ENCODE measurements at places on chromosomes 1 and 21. TPM values are rescaled to one million over a fixed set of nuclear protein-coding genes. Genes with fewer than 3 reads are reported as not detected.

The RNU1-4 gene
- total RNA-seq: under 0.01 TPM

The INSRR gene
- not detected for total RNA-seq

The DSCAM gene
- 0.03 TPM for total RNA-seq

The KCNJ9 gene
- 0.09 TPM for total RNA-seq

The HMGCS2 gene
- total RNA-seq: not detected

The RFX5 gene
- total RNA-seq: 87.5 TPM

The OR2L5 gene
- not detected for total RNA-seq

The ENAH gene
- 346 TPM for total RNA-seq

GRCh38 chr1:48898894-48899293 lies 122.2 kb upstream of the BEND5 start:
- no peak overlapping the region for H3K4me3 ChIP-seq
- H3K36me3 ChIP-seq: no peaks in the 10 kb centered on the region
- no peaks in the 10 kb centered on the region for H3K4me1 ChIP-seq
- no peak overlapping the region for H3K27ac ChIP-seq
- no peaks in the 10 kb centered on the region for H3K27me3 ChIP-seq

- H3K4me3 ChIP-seq: no peak overlapping the region
- H3K4me1 ChIP-seq: no peaks in the 10 kb centered on the region
- H3K36me3 ChIP-seq: no peaks in the 10 kb centered on the region
- no peak for DNase-seq
- H3K27ac ChIP-seq: no peak overlapping the region
Measured at GRCh38 chr21:42288962-42289361, 26.2 kb downstream of the TFF3 start.

GRCh38 chr1:183956559-183957188 lies 80.9 kb downstream of the COLGALT2 start:
- no peaks in the 10 kb centered on the region for H3K27me3 ChIP-seq
- no peak for DNase-seq
- H3K27ac ChIP-seq: no peak overlapping the region
- no peaks in the 10 kb centered on the region for H3K36me3 ChIP-seq
- peaks cover 5% of the 10 kb centered on the region for H3K4me1 ChIP-seq

- peaks cover 6% of the 10 kb centered on the region for H3K4me1 ChIP-seq
- DNase-seq: no peak
- no peaks in the 10 kb centered on the region for H3K36me3 ChIP-seq
- no peak overlapping the region for H3K4me3 ChIP-seq
Measured at GRCh38 chr1:226670073-226670472, 69.0 kb downstream of the ITPKB start.

GRCh38 chr1:3504822-3505153 lies 50.3 kb downstream of the ARHGEF16 start:
- no peak for DNase-seq
- no peak overlapping the region for H3K4me3 ChIP-seq

DNA sequence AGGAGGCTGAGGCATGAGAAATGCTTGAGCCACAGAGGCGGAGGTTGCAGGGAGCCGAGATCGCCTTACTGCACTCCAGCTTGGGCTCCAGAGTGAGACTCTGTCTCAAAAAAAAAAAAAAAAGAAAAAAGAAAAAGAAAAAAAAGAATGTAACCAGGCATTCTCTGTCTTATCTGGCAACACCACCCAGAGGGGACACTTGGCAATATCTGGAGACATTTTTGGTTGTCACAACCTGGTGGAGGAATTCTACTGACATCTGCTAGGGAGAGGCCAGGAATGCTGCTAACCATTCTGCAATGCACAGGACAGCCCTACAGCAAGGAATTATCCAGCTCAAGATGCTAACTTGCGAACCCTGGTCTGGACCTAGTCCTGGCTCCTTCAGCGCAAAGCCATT lies 2.3 kb upstream of the CNR2 start:
- no peaks in the 10 kb centered on the region for H3K4me1 ChIP-seq
- H3K27me3 ChIP-seq: no peaks in the 10 kb centered on the region
- no peaks in the 10 kb centered on the region for H3K36me3 ChIP-seq
- H3K27ac ChIP-seq: no peak overlapping the region
- no peak for DNase-seq

GRCh38 chr1:227944931-227945890 lies 2.5 kb downstream of the WNT9A start:
- H3K27ac ChIP-seq: no peak overlapping the region
- no peak for DNase-seq
- peaks cover 5% of the 10 kb centered on the region for H3K4me1 ChIP-seq
- peaks cover 28% of the 10 kb centered on the region for H3K27me3 ChIP-seq

All from neural progenitor cell (in vitro differentiated cells).